ENCODE measurements at places on chromosomes 4 and X. TPM values are rescaled to one million over a fixed set of nuclear protein-coding genes. Genes with fewer than 3 reads are reported as not detected.

DYNLT3 gene
- total RNA-seq = 19.7 TPM

DNA sequence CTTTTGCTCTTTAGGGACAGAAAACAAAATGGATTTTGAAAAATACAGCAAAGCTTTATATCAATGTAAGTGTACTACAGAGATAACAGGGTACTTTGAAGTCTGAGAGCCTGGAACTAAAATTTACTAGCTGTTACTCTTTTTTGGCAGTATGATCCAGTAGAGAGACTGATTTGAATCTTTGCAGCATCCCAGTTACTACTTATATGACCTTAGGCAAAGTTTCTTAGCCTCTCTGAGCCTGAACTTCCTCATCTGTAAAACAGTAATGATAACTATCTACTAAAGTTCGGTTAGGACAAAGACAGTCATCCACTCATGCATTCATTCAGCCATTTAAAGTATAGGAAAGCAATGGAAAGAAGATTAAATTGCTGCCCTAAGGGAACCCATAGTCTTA is 10.1 kb downstream of the BRWD3 start:
- no peak for DNase-seq

GRCh38 chr4:82710197-82710929 is 88.2 kb downstream of the SCD5 start:
- DNase-seq = no peak

GRCh38 chr4:33187035-33187434 is 2466.9 kb downstream of the PCDH7 start:
- DNase-seq = no peak

DNA sequence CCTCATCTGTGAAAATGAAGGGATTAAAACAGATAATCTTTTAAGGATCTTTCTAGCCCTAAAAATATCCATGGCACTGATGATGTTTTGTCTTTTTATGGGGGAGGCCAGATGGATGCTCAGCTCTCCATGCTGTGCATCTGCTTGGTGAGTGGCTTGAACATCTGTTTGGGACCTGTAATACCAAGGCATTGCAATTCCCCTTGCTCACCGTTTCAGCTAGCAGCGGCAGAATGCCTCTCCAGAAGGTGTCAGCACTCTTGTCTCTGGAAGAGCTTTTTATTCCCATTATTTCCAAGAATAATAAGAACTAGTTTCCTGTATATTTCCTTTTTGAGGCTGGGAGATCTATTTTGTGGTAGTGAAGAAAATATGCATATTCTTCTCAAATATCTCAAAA is 151.9 kb upstream of the ANK2 start:
- no peak for DNase-seq

- no peak for DNase-seq
Observed at GRCh38 chr4:170868170-170868569, 778.4 kb upstream of the AADAT start.

DNA sequence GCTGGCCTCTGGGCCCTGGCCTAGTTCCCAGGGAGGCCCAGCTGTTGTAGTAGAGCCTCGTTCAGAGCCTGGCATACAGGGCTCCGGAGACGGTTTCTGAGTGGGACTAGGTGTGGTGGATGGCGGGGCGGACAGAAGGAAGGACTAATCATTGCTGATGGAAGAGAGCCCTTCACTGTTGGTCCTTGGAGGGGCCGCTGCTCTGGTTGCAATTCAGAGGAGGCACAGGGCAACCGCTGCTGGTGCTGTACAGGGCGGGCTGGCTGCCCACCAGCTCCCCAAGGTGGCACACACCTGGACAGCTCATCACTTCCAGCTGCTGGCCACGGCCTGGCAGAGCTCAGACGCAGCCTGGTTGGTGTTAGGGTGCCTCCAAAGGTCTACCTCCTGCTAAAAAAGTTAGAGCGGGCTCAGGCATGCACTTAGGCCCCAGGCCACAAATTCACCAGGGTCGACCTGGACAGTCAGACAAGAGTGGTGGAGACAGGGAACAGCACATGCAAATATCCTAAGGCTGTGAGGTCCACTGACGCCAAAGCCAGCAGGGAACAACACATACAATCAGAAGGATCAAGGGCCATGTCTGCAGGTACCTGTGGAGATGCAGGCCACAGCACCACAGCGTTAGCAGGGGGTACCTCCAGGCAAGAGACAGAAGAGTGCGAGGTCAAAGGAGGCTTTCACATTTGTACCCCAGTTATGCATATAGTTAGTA is 7.5 kb upstream of the RNF4 start:
- DNase-seq = no peak

CHRNA9 gene
- total RNA-seq = not detected

FAM50A gene
- total RNA-seq = 46.4 TPM

- DNase-seq = peak; percentile 16
Observed at GRCh38 chr4:88613417-88613875, 21.2 kb downstream of the HERC3 start.

GRCh38 chrX:130028196-130028595 is 45.8 kb downstream of the BCORL1 start:
- DNase-seq = peak; percentile 25

SLC25A43 gene
- 4.9 TPM for total RNA-seq

DNA sequence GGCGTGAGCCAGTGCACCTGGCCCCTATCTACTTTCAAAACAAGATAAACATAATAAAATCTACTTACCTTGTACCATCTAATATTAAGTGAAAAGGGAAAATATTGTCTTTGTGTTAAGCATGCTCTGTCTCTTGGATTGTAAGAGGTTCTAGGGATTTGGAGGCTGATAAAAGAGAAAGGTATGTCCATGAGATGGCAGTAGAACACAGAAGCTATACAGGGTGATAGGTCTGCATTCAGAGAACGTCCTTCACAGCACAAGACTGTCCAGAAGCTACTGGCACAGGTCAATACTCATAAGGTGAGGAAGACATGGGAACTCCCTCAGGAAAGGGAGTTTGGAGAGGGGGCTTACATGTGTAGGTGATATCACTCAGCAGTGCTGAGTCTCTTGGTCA is 135.5 kb downstream of the TMEM47 start:
- DNase-seq = no peak

GRCh38 chr4:26719954-26720552 is 136.2 kb downstream of the TBC1D19 start:
- DNase-seq = no peak
